ENCODE measurements at places on chromosomes 3 and 15.

GRCh38 chr3:14849638-14850230 lies 31.0 kb downstream of the FGD5 start:
- no peak for DNase-seq

DNA sequence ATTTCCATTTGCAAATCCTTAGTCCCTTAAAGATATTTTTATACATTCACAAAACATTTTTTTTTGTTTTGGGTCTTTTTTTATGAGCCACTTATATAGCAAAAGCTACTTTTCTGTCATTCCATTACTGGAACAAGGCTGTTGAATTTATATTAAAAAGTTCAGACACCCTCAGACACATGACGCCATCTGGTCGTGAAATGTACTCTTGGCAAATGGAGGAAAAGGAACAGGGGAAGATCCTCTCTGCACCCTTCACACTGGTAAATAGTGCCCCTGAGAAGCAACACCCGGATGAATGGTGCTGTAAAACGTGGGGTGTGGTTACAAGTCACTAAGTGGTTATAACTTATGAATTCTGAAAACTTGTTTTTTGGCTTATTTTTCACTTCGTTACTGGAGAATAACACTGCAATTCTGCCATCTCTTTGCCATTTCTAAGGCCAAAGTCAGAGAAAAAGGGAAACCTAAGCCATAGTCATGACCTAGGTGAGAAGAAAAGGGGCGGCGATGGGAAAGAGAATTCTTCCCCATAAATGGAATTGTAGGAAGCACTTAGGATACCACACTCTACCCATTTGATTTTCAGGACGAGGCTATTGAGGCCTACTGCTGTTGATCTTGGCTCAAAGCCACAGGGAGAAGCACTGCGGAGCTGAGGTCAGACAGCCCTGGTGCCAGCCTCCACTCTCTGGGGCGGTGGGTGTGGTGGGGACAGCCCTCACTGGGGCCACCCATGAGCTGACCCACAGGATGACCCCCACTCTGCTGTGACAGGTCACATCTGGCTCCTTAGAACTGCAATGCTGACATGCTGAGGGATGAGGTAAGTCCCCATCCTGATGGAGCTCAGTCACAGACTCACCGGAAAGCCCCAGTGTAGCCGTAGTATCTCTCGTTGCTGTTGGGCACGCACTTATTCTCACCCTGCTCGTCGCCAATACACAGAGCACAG lies 21.9 kb downstream of the LTF start:
- no peak for DNase-seq

GRCh38 chr15:99452728-99453636 lies 112.8 kb upstream of the MEF2A start:
- DNase-seq = no peak

GRCh38 chr3:188817103-188817934 lies 354.5 kb upstream of the TPRG1 start:
- no peak for DNase-seq

- no peak for DNase-seq
Observed at GRCh38 chr3:29240248-29240647, 40.6 kb upstream of the RBMS3 start.

DNA sequence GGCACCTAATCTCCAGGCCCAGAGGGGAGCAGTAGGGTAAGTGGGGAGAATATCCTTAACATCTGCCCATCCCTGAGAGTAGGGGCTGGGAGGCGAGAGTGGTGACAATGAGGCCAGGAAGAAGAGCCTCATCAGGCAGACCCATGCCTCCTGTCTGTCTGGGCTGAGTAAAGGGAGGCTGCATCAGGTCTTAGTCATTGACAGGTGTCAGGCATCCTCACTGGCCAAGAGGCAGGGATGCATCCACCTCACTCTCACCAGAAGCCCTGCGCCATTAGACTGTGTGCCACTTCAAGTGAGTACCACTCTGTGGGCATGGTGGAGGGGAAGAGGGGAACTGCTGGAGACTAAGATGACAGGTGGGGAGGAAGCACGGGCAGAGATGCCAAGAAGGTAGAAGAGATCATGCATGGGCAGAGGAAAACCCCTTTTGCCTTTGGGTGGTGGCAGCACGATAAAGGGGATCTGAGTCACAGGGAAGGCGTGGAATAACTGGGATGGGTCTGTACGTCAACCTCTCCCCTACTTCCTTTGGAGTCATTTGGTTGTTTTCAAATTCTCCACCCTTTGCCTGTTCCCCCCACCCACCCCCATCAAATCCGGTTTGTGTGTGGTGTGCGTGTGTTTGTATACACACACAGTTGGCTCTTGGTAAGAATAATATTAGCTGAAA lies 14.1 kb downstream of the ANAPC13 start:
- DNase-seq = no peak

GRCh38 chr3:151121016-151121415 lies 35.6 kb downstream of the MED12L start:
- DNase-seq = no peak

DNA sequence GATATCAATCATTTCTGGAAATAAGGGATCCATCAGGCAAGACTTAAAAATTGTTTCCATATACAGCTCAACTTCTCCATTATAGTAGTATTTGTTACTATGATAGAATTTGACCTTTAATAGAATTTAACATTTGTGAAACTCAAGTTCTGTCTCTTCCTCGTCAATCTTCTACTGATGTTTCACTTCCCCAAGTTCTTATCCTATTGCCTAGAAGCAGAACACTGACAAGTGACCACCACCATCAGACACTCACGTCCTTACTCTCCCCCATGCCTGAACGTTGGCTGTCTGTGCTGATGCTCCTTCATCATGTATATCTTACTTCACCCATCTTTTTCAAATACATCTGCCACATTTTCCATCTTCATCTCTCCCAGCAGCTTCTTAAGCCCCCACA lies 26.6 kb upstream of the TAFA4 start:
- DNase-seq = no peak

DNA sequence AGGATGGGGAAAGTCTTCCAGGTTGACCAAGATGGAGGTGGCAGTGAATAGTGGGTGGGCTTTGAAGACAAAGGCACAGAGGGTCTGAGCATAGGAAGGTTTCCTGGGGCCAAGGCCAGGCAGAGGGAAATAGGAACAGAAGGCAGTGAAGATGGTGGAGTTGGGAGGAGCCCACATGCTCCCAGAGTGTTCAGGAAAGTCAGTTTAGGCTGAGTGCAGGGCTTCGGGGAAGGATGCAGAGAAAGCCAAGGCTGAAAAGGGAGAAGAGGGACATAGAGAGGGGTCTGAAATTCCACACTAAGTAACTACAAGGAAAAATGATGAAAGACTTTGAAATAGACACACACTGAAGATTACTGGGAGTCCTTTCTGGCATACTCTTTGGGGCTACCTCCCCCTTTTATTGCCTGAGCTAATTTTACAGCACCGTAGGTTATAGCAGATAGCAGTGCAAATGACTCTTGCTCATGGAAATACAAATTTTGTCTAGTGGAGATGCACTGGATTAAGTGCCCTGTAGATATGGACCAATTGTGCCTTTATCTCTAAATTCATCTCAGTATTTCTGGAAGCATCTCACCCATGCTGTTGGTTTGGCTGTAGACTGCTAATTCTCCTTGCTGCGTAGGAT lies 3.8 kb downstream of the CX3CR1 start:
- no peak for DNase-seq

- DNase-seq = no peak
Observed at GRCh38 chr15:88641959-88642452, 3.2 kb downstream of the ISG20 start.

GRCh38 chr3:196661400-196661799 lies 21.9 kb downstream of the NRROS start:
- no peak for DNase-seq

DNA sequence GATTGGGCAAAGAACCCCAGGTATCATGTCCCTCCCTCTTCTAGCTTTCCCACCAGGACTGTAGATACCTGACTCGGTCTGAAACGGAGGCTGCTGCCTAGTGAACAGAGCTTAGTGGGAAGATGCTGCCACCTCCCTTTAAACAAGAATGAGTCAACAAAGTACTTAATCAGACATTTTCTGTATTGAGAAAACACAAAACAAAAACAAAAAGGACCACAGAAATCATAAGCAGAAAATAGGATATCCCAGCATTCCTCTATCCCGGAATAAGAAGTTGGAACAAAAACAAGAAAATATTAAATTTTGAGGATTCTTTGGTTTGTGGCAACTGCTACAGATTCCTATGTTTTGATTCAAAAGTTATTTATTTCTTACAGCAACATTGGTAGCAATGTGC lies 51.7 kb upstream of the COL8A1 start:
- DNase-seq = no peak

- no peak for DNase-seq
Observed at GRCh38 chr3:118231578-118231977, 803.1 kb downstream of the IGSF11 start.

DNA sequence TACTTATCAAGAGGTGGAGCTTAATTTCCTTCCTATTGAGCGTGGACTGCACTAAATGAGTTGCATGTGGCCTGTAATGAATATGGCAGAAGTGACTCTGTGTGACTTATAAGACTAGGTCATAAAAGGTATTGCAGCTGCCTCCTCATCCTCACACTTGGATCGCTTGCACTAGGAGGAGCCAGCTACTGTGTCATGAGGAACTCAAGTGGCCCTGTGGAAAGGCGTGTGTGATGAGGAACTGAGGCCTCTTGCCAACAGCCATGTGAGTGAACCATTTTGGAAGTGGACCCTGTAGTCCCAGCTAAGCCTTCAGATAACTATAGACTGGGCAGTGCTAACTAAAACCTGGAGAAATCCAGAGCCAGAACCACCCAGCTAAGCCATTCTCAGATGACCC lies 7.1 kb upstream of the SLC30A4 start:
- DNase-seq = no peak

GRCh38 chr3:54888873-54889272 lies 39.0 kb downstream of the LRTM1 start:
- no peak for DNase-seq

Data from stimulated activated CD8-positive, alpha-beta memory T cell treated with anti-CD3 and anti-CD28 coated beads, Interleukin-4, amount 100 ng/mL, for 1 hour (primary cell).